ENCODE measurements at places on chromosomes 11 and 22.

DNA sequence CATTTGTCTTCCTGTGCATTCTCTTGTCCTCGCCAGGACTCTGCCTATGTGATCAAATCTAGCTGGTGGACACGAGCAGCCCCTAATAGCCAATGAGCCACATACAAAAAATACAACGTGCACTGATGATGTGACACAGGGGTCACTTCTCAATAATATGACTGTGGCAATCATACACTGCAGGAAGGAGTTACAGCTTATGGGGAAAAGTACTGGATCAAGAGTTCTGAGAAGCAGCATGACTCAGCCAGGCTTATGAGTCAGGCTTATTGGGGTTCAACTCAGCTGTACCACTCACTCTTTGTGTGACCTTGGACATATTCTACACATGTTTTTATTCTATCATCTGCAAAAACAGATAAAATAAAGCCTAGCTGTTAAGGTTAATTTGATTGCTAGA, 889.4 kb upstream of the TENM4 start:
- no peak for DNase-seq

DNA sequence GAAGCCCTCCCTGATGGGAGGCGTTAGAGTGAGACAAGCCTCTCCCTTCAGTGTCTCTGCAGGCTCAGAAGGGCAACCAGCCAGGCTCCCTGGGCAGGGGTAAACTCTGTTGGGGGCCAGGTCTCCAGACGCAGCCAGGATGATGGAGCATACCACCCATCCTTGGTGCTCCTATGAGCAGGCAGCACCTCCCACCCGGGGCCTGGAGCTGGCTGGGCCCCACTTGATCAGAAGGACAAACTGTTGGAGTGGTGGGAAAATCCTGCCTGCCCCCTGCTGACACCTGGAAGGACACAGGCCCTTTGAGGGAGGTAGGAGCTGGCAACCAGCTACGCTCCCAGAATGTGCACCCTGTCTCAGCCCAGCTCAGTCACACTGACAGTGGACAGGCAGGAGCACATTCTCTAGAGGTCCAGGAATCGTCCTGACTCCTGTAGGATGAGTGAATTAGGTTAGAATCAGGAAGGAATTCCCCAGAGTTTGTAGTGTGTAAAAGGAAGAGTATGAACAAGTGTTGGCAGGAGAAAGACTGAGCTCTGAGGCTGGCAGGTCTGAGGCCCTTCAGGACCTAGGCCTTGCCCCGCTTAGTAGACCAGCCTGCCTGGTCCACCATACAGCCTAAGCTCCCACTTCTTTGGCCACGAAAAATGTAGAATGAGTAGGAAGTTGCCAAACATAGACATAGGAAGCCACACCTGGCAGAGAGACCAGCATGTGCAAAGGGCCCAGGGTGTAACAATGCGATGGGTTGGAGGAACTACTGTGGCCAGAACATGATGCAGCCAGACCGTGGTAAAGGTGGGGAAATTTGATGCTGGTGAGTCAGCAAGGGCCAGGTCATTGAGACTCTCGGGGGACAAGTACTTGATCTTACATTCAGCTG, 19.1 kb downstream of the ARHGEF17 start:
- DNase-seq: no peak

- DNase-seq: no peak
Measured at GRCh38 chr11:96279018-96279895, 63.7 kb downstream of the MAML2 start.

- no peak for DNase-seq
Measured at GRCh38 chr22:47009304-47010101, 247.1 kb downstream of the TBC1D22A start.

DNA sequence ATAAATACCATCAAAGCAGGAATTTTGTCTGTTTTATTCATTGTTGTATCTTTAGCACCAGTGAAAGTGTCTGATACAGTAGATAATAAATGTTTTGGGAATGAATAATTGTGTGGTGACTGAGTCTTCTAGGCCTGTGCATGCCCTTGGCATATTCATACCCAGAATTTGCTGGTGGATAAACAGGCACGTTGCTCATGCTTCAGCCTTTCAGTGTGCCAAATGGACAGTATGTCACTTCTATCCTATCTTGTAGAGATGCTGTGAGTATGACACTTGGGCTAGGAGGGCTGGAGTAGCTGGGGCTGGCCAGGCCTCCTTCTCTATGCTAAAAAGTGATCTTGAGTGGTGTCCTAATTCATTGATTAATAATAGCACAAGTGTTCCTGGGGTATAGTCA, 287.3 kb upstream of the DDI1 start:
- no peak for DNase-seq

DNA sequence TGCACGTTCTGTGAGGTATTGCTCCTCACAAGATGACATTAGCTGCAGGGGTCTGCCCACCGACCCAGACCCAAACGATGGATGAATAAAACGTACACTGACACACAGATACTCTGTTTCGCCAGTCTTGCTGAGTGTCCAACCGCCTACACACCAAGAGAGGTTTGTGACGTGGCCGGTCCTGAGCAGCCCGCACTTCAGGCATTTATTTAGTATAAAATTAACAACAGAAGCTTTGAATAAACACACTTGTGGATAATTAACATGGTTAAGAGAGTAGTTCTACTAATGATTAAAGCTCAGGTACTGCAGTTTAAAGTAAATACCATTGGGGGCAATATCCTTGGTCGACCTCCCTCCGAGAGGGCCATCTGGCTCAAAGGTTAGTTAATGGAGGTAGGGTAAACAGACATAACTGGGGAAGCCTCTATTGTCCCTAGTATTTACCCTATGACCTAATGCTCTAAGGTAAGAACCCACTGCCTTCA, 75.7 kb downstream of the CCDC83 start:
- no peak for DNase-seq

DNA sequence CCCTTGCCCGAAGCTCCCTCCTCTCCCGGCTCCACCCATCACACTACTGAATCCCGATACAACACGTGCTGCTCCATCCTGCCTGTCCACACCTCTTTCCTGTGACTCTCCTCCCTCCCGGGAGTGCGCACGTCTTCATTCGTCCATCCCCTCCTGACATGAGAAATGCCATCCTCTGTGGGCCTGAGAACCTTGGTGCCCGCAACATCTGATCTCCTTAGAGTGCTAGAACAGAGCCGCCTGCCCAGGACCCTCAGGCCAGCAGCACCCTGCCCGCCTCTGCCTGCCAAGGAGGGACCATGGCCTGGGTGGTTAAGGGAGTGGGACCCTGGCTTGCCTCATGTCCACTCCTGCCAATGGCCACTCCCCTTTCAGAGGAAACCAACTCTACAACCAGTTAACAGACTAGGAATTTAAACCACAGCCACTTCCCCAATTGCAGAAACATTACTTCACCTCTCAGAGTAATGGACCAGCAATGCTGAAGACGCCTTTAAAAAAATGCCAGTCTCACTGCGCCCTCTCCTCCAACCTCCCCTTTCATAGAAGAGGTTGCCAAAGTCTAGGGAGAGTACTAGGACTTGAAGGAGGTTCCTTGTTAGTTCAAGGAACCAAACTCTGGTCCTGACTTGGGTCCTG, 466.3 kb downstream of the OPCML start:
- DNase-seq: no peak

DNA sequence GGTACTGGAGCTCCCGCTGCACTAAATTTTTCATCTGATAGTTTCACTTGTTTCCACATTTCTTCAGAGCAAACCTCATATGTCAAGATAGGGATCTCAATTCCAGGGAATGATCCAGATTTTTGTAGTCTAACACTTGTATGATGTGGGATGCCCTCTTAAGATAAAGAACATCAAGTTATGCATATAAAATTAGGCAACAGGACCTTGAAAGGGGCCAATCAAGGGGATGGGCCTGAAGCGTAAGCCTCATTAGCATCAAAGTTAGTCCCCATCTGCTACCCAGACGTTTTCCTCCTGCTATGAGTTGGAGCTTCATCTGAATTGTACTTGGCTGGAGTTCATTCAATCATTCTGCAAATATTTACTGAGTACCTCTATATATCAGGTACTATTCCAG, 17.5 kb downstream of the PDGFD start:
- no peak for DNase-seq

DNA sequence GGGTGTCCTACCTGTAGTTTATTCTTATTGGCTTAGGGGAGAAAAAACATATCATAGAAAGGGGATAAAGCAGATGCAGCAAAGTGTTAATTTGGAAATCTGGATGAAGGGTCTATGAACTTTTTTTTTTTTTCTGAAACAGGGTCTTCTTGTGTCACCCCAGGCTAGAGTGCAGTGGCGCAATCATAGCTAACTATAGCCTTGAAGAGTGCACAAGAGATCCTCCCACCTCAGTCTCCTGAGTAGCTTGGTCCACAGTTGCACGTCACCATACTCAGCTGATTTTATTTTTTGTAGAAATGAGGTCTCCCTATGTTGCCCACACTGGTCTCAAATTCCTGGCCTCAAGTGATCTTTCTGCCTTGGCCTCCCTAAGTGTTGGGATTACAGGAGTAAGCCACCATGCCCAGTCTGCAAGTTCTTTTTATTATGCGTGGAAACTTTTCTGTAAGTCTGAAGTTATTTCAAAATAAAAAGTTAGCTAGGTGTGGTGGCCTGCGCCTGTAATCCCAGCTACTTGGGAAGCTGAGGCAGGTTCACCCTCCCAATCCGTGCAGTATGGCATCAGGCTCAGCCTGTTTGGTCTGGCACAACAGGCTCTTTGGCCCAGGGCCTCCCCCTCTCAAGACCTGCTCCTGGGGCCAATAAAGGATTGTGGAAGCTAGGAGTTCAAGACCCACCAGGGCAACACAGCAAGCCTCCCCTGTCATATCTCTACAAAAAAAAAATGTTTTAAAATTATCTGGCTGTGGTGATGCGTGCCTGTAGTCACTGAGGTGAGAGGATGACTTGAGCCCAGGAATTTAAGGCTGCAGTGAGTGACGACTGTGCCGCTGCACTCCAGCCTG, 111.9 kb downstream of the MED15 start:
- DNase-seq: no peak

DNA sequence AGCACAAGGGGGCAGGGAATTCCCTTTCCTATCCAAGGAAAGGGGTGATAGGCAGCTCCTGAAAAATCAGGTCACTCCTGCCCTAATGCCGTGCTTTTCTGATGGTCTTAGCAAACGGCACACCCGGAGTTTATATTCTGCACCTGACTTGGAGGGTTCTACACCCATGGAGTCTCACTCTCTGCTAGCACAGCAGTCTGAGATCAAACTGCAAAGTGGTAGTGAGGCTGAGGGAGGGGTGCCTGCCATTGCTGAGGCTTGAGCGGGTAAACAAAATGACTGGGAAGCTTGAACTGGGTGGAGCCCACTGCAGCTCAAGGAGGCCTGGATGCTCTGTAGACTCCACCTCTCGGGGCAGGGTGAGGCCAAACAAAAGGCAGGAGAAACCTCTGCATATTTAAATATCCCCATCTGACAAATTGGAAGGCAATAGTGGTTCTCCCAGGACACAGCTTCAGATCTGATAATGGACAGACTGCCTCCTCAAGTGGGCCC, 194.7 kb downstream of the OR4A47 start:
- no peak for DNase-seq

- no peak for DNase-seq
Measured at GRCh38 chr11:129372609-129373488, 2.8 kb upstream of the BARX2 start.

DNA sequence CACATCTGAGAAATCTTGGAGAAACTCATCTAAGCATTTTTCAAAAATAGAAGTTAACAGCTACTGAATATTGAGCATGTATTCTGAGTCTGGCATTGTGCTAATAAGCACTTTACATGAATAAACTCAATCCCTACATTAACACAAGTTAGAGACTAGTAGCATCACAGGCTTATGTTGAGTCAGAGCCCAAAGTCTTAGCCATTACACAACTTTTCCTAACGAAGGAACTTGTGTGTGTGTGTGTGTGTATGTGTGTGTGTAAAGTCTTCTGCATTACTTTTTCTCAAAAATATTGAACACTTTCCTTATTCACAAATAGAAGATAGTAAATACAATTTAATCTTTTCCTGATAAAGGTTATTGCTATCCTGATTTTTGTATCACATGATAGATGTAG, 8.7 kb upstream of the CLPB start:
- DNase-seq: no peak

- DNase-seq: no peak
Measured at GRCh38 chr11:127037001-127037400, 36.4 kb upstream of the KIRREL3 start.
